ENCODE measurements at places on chromosomes 12 and 14. TPM values are rescaled to one million over a fixed set of nuclear protein-coding genes. Genes with fewer than 3 reads are reported as not detected.

GRCh38 chr12:3281588-3282383 lies 204.6 kb downstream of the TSPAN9 start:
- DNase-seq = no peak

GRCh38 chr12:4031703-4032291 lies 158.6 kb upstream of the PARP11 start:
- DNase-seq = peak; percentile 70

PTPN6 gene
- total RNA-seq = 2.2 TPM

GRCh38 chr12:105335856-105336255 lies 5.4 kb downstream of the C12orf75 start:
- no peak for DNase-seq

ISCA2 gene
- total RNA-seq = 8.5 TPM

FAIM2 gene
- not detected for total RNA-seq

RNFT2 gene
- total RNA-seq = 0.60 TPM

- no peak for DNase-seq
These were observed 42.4 kb downstream of the PDE3A start for GRCh38 chr12:20410734-20411133.

- peak; percentile 99 for DNase-seq
These were observed 93.8 kb downstream of the PTPRB start for GRCh38 chr12:70543444-70543843.

All from lung microvascular endothelial cell (primary cell).